Forelimb muscle (tissue), 1 donor: ENCODE measurements at places on chromosomes 3 and 15. TPM values are rescaled to one million over a fixed set of nuclear protein-coding genes. Genes with fewer than 3 reads are reported as not detected.

GRCh38 chr3:58526515-58526957 lies 10.5 kb downstream of the ACOX2 start:
- no peak for DNase-seq

DNA sequence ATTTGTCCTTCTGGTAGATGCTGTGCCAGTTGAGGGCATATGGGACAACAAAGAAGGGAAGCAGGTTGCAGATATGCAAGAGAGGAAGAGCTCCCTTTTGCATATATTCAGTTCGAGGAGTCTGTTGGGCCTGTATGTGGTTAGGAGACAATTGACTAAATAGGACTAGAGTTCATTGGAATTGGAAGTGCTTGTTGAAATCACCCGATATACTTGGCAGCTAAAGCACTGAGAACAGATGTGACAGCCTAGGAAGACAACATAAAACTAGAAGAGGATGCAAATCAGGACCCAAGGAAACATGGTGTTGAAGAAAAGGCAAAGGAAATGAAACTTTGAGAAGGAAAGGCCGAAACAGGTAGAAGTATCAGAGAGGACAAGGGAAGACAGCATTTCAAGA lies 215.2 kb upstream of the P2RY1 start:
- no peak for DNase-seq

DNA sequence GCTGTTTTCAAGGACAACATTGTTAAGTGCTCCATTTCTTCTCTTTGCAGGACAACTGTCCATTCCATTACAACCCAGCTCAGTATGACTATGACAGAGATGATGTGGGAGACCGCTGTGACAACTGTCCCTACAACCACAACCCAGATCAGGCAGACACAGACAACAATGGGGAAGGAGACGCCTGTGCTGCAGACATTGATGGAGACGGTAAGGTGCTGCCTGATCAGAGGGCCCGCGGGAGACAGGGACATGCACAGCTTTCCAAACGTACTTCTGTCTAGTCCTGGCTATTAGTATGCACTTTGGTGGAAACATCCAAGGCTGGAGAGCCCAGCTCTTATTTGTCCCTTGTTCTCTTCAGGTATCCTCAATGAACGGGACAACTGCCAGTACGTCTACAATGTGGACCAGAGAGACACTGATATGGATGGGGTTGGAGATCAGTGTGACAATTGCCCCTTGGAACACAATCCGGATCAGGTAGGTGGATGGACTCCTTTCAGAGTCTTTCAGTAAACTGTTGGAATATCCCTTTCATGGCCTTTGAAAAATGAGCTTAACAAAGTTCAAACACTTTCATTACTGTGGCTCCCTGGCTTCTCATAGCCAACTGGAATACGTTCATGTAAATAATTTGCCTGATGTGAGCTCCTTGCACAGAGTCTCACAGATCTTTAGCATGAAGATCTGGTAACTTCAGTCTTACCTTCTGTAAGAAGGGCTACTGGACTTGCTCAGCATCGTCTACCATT lies 10.4 kb downstream of the THBS1 start:
- DNase-seq: no peak

Gene LYZL4
- polyA plus RNA-seq: not detected

DNA sequence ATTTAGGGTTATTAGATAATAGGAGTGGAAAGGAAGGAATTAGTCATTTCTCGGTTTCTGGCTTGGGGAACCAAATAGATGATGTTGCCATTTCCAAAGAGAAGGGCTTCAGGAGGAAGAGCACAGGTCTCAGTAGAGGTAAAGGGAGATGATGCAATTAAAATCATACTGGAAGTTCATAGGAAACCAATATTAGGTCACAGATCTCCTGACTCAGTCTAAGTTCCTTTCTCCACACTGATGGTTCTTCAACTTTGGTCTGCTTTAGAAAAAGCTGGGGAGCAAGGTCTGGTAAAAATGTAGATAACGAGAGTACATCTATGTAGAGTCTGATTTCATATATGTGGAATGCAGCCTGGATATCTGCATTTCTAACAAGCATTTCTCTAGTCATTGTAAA lies 130.9 kb downstream of the POLQ start:
- DNase-seq: no peak

DNA sequence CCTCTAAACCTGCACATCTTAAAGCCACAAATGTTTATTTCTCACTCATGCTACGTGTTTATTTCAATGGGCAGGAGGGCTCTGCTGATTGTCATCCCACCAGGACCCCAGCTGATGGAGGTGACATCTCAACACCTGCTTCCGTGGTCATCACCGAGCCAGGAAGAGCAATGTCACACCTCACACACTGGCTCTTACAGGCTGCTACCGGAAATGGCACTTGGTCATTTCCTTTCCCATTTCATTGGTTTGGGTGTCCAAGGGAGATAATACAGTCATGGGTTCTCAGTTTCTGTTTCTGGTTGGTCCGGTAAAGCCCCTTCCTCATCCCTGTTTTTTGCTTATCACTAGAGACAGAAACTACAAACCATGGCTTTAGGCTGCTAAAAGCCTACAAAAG lies 41.9 kb downstream of the ABHD2 start:
- no peak for DNase-seq

DNA sequence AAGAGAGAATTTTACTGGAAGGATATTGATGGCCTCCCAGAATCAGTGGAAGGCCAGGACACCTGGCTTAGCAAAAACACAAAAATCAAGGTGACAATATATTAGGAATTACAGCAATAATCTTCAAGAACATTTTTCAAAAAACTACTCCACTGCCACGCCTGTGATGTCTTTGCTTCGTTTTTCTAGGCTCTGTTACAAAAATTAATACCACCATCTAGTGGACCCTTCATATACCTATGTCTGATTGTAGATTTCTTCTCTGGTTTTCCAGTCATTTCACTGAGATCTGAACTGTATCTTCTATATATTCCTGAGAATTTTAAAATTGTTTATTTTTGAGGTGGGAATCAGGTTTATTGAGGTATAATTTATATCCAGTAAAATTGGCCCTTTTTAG lies 5.6 kb upstream of the SLC33A1 start:
- DNase-seq: no peak
